NCI-H446 treated with DMSO at 0.1 percent for 48 hours (cell line): ENCODE measurements at places on chromosomes 12 and 14.

- no peak for DNase-seq
These were observed 45.7 kb upstream of the MDM1 start for GRCh38 chr12:68377881-68378280.

DNA sequence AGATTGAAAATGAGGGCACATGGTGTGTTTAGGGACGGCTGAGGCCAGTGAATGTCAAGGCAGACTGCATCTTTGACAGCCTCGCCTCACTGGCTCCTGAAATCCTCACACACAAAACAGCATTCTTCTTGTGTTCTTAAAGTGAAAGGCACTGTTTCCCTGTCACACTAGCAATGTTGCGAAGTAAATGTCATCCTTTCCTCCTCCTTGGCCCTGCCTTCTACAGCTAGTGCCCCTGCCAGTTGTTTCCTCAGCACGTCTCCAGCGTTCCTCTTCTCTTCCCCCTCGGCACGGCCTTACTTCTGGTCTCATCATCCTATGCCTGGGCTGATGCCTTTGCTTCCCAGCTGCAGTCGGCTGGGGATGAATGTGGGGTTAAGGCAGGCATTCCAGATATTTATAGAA is 129.4 kb upstream of the DNM1L start:
- DNase-seq, result no peak

DNA sequence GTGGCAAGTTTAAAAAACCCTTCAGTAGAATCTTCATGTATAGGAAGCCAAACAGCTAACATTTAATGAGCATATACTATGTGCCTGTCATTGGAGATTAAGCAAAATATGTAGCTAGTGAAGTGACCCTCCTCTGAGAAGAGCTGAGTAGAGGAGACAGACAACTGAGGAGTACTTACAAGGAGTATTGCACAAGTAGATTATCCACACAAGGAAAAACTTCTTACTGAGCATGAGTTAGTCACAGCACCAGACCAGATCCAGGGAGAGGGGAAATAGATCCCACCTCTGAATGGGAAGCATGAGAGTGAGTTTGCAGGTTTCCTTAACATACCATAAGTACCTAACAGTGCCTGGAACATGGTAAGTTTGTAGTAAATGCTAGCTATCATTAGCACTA is 33.0 kb downstream of the FRMD6 start:
- no peak for DNase-seq

DNA sequence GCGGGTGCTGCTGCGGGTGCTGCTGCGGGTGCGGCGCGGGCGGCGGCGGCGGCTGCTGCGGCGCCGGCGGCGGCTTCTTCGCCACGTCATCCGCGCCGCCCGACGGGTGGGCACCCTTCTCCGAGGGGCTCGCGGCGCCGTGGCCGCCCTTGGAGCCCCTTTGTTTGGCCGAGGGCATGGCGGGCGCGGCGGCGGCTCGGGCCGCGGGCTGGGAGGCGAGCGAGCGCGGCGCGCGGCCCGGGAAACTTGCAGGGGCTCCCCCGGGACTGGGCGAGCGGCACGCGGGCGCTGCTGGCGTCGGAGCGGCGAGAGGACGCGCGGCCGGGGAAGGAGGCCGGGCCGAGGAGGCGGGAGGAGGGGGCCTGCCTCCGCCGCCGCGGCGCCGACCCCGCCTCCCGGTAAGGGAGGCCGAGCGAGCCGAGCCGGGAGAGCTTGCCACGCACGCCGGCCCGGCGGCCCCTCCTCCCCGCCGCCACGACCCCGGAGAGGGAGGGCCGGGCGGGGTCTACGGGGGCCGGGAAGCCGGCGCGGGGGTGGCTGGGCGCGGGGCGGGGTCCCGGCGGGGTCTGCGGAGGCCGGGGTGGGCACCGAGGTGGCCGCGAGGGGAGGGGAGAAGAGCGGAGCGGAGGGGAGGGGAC is at the start of gene CKAP4:
TSS of gene CKAP4 (minus strand) at position 347 of the 638 bp plus-strand sequence. CDS start at position 178, 169 bp downstream.
- DNase-seq, result peak; percentile 17

DNA sequence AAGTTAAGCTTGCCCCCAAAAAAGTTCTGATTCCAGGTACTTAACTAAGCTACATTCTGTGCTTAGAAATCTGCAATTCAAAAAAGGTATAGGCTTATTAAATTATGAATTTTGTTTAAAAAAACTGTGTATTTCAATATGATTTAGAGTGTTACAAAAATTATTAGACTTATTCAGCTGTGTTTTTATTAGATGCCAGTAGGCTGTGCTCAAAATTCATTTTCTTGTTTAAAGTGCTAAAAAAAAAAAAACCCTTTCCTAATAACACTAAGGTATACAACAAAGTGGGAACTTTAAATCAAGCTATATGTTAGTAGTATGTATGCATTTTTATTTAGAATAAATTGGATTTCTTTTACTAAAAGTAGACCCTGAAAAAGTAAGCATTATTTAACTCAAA is 25.0 kb downstream of the LRRC9 start:
- DNase-seq, result no peak

DNA sequence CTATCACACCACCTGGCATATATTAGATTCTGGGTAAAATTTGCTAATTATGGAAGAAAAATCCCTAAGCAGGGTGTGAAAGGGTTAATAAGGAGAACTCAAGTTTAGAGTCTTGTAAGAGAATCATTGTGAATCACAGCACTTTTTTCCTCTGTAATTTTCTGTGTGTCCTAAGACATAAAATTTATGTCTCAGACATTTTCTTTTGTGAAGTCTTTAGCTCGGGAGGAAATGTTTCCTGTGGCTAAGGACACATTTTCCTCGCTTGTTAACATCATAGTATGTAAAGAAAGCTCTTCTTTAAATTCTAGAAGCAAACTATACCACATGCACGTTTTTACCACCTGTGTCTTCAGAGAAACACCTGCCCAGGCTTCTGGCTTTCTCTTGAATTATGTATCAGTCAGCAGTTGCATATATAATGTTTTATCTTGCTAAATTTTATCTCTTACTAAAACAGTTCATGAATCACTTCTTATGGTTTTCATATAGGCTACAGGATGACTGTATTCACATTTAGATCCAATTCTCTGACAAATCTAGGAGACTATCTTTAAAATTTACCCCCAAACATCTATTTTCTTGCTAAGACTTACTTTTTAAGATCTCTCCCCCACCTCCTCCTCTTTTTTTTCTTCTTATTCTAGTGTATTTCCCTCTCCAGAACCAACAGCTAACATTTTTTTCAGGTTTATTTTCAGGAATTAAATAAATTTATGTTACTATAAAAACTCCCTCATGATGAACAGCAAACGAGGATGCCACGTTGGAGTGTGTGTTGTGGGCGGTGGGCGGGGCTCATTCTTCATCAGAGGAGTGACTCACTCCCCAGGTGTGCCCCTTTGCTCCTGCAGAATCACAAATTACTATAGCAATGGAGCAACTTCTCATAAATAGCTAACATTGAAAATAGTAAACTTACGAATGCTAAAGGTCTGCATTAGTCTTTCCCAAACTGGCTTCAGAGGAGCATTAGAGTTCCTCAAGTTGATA is 11.6 kb upstream of the CSRP2 start:
- no peak for DNase-seq

GRCh38 chr14:48546996-48547395 is 871.6 kb upstream of the MDGA2 start:
- no peak for DNase-seq

DNA sequence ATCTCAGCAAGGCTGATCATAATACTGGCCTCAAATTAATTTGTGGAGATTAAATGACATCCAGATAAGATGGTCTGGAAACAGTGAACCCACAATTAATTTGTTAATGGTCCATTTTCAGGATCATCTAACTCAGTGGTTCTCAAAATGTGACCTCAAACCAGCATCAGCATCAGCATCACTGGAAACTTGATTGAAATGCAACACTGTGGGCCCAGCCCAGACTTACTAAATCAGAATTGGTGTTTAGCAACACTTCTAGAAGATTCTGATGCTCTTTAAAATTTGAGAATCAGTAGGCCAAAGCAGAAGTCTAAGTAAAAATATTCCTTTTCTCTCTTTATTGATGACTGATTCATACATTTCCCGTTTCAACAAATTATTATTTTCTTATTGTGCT is 10.7 kb upstream of the KRT82 start:
- no peak for DNase-seq
